ENCODE measurements at places on chromosomes 16 and 17.

GRCh38 chr17:65205655-65206054 lies 68.5 kb downstream of the RGS9 start:
- DNase-seq = no peak

DNA sequence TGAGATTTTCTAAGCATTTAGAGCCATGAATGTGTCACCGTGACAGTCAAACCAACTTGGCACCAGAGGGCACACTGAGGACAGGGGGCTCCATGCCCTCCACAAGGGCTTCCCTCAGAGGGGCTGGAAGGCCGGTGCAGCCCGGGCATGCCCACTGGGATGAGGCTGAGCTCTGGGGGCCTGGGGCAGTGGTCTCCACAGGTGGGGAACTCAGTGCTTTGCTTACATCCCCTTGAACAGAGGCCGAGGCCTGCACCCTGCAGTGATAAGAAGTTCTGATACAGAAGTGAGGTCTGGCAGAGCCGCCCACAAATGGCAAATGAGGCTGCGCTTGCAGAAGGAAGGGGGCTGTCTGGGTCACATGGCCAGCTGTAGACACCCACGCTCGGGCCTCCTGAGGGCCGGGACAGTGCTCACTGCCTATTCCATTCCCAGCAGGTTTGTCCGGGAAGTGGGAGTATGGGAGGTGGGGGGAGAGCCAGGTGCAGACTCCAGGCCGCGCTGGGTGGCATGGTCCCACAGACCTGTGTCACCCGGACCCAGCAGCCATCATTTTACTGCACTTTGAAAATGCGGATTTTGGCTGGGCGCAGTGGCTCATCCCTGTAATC lies 116.8 kb upstream of the CREBBP start:
- DNase-seq = no peak

DNA sequence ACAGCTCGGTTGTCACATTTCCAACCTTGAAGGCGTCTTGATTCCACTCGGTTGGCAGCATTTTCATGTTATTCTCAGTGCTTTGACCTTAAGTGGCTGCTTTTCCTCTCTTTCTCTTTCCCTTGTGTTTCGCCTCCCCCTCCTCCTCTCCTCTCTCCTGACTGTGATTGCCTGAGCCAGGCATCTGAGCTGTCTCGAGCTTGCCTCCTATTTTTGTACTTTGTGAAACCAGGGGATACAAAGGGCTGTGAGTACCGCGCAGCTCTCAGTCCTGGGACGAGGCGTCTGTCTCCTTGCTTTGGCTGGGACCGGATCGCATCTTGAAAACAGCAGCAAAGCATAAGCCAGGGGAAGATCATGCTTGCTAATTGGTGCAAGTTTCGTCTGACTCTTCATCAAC lies 48.8 kb upstream of the SDK2 start:
- no peak for DNase-seq

DNA sequence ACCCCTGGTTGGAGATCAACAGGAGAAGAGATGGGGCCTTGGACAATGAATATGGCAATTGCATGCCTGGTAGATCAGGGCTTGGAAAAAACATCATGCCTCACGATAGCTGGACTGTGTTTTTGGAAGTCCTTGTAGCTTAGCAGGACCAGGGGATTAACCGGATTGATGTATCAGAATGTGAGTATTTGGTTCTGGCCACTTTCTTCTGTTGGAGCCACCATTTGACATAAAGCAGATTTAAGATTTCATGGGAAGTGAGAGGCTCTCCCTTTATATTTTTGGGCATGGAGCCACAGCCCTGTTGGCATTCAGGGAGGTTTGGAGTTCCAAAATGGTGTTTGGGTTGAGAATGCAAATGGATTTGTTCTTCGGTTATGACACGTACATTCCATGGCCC lies 424.7 kb upstream of the MAF start:
- no peak for DNase-seq

- no peak for DNase-seq
These were observed 25.0 kb downstream of the TEX14 start for GRCh38 chr17:58666858-58667267.

- DNase-seq = no peak
These were observed 7.4 kb downstream of the CBFB start for GRCh38 chr16:67036323-67036741.

- DNase-seq = no peak
These were observed 292.6 kb upstream of the IRX3 start for GRCh38 chr16:54579106-54579728.

DNA sequence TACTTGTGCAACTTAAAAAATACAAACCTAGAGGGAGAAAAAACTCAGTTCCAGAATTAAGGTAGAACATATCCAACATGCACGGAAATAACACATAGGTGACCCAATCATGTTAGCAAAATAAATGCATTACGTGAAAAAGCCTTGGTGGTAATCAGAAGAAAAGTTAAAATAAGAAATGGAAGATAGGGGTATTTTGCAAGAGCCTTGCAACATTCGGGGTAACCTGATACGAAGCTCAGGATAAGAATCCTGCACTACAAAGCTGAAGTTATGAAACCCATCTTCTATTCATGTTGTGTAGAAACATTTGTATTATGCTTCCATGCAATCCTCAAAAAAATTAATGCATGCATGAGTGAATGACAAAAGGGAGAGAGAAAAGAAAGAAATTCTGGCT lies 33.1 kb downstream of the CHCT1 start:
- no peak for DNase-seq

- DNase-seq = no peak
These were observed 577.1 kb upstream of the CDH5 start for GRCh38 chr16:65789161-65789945.

DNA sequence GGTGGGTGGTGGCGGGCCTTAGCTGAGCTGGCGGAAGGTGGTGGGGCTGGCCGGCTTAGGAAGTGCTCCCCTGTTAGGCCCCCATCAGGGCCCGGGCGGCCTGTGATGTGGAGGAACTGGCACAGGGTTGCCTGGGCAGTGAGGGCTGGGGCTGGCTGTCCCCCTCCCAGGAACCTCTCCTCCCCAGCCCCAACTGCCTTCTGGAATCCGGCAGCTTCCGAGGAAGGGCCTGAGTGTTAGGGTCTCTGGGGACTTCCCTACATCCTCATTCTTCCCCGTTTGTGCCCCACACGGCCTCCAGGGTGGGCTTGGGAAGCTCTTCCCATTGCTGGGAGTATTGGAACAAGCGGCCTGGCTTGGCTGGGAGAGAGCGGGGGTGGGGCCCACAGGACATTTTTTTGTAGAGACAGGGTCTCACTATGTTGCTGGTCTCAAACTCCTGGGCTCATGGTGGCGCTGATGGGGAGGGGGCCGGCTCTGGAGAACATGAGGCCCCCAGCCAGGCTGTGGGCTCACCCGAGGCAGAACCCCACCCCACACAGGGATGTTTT lies 89.9 kb upstream of the CIBAR2 start:
- no peak for DNase-seq

GRCh38 chr17:44375196-44376017 lies 11.8 kb upstream of the FAM171A2 start:
- DNase-seq = no peak

- no peak for DNase-seq
These were observed 3.1 kb upstream of the MRPS23 start for GRCh38 chr17:57852955-57853328.

DNA sequence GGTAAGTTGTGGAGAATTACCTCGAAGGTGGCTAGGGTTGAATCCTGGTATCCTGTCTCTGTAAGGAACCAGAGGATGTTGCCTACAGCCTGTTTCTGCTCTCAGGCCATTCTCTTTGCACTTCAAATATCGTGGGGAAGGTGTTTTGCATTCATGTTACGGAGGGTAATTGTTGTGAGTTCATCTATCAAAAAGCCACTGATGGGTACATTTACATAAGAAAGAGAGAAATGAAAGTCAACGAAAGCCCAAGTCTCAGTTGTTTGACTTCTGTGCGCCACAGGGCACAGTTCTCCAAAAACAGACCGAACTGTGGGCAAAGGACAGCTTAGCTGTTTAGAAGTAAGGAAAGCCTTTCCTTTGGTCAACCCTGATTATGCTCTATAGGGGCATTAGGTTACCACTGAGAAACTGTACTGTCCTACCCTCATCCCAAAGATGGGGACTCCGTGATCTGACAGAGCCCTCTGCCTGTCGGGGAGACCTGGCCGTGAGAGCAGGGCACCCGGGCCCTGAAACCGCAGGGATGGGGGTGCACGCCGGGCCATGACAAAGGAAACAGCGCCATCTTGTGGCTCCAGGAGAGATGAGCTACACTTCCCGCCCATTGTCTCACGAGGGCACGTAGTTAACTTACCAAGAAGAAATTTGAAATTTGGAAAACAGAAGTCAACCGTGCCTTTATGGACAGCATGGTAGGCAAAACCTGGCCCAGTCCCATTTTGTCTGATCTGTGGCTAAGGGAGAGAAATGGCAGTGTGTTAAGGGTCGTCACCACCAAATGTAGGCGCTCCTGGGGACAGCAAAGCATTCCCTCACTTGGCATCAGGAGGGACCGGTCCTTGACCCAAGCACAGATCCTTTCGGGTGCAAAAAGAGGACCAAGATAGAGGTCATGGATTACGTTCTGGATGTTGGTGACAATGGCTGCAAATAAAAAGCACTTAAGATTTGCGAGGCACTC lies 74.5 kb upstream of the DYNLRB2 start:
- DNase-seq = no peak

- DNase-seq = no peak
These were observed 133.9 kb upstream of the NUDT7 start for GRCh38 chr16:77588389-77588788.

DNA sequence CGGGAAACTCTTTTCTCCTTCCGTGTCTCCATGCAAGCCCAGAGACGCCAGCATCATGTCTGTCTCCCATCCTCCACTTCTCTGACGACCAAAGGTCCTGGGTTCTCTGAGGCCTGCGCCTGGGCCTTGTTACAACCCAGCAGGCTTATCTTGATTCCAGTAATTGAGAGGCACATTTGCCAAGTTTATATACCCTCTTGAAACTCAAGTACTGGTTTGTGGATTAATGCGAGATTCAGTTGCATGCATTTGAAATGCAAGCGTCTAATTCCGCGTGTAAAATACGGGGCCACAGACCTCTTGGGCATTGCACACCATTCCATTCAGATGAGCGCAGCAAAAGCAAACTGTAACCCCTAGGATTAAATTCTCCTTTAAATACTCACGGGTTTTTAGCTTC lies 28.7 kb upstream of the CRISPLD2 start:
- no peak for DNase-seq

DNA sequence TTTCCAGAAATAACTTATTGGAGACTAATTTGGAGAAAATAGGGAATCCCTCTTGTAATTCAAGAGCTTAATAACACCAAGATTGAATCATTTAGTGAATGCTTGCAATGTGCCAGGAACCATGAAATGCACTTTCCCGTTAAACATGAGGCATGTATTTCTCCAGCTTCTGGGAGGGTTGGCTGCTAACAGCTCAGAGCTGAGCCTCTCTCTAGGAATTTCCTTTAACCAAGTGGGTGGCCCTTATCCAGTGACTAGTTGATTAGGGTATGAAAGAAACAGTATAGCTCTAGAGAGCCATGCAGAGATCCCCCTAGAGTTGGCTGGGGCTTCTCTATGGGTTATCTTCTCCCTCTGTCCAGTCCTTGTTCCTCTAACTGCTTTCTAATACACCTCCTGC lies 356.4 kb upstream of the GOT2 start:
- DNase-seq = no peak

DNA sequence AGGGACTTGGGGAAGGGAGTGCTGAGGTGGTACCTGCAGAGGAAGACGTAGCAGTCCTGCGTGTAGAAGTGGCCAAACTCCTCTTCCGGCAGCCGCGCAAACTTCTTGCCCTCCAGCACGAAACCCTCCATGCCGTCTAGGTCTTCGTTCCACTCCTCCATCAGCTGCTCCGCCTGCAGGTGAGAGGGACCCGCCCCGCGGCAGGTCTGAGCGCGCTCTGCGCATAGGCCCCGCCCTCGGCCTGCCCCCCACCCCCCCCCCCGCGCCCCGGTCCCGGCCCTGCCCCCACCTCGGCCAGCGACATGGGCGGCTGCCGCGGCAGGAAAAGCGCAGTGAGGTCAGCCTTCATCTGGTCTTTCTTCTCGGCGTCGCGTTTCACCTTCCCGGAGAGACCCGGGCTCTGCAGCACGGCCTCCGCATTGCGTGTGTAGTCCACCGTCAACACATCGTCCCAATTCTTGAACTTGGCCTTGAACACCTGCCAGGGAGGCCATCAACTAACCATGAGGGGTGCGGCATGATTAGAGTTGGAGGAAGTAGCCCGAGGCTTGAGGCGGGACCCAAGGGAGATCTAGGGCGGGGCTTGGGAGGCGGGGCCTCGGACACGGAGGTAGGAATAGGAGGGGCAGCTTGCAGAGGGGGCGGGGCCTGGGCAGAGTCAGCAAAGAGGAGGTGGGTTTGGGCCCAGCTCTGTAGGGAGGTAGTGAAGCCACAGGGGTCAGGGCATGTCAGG lies 11.5 kb downstream of the FLII start:
- no peak for DNase-seq

- no peak for DNase-seq
These were observed 208.2 kb downstream of the FTO start for GRCh38 chr16:53912155-53912554.

DNA sequence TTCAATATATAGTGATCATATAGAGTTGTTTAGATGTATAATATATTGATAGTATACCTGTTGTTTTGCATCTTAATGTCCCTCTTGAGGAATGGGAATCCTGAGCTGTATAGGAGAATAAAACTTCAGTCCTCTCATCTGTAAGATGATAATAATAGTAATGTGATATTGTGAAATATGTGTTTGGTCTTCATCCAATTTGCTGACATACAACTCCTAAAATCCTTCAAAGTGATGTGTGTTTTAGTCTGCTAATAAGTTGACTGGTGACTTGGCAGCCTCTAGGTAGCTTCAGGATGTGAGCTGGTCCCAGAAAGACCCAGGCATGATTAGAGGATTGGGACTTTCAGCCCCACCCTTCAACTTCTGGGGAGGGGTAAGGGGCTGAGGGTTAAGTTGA lies 22.8 kb upstream of the NFAT5 start:
- no peak for DNase-seq

DNA sequence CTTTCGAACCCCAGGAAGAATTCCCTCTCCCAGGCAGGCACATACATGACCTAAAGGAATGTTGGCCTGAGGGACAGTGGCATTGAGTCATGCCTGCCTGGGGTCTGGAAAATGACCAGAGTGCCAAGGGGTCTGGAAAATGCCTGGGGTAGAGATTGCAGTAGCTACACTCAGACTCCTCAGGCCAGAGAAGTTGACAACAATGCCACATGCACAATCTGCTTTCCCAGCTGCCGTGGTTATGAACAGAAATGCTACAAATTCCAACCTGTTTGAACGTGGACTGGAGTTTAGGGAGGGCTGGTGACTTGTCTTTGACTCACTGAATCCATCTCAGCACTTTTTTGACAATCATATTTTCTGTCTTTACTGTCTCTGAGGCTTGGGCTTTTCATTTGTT lies 250.0 kb downstream of the ABCC12 start:
- no peak for DNase-seq

Data from NCI-H446 treated with DMSO at 0.1 percent for 48 hours (cell line).